ENCODE measurements at places on chromosomes 13 and 19.

GRCh38 chr13:112928972-112929782 is 39.8 kb upstream of the MCF2L start:
- DNase-seq, result no peak

GRCh38 chr19:4993683-4994082 is 24.8 kb downstream of the KDM4B start:
- no peak for DNase-seq

DNA sequence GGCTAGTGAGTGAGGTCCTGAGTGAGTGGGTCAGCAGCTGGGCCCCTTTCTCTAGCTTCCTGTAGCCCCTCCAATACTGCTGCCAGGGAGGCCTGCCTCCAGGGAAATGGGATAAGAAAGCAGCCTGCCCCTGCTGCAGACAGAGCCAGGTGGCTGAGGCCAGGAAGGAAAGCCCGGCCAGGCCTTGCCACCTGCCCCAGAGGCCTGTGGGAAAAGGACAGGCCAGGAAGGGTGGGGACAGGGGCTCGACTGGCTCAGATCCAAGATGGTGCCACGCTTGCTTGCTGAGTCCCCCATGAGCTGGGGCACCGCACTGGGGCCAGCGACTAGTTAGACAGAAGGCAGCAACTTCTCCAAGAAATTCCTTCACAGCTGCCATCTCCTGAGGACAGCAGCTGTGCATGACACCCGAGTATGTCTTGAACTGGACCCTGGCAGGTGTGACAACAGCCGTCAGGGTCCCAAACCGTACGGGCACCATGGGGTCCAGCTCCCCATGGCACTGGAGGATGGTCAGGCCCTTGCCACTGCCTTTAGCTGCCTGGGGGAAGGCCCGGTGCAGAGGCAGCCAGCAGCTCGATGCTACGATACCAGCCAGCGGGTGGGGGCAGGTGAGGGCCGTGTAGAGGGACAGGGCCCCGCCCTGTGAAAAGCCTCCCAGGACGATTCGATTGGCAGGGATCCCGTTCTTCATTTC is 5.1 kb upstream of the PRR36 start:
- DNase-seq, result no peak

- peak; percentile 76 for DNase-seq
These were observed 1.9 kb downstream of the ATP4B start for GRCh38 chr13:113656003-113656588.

DNA sequence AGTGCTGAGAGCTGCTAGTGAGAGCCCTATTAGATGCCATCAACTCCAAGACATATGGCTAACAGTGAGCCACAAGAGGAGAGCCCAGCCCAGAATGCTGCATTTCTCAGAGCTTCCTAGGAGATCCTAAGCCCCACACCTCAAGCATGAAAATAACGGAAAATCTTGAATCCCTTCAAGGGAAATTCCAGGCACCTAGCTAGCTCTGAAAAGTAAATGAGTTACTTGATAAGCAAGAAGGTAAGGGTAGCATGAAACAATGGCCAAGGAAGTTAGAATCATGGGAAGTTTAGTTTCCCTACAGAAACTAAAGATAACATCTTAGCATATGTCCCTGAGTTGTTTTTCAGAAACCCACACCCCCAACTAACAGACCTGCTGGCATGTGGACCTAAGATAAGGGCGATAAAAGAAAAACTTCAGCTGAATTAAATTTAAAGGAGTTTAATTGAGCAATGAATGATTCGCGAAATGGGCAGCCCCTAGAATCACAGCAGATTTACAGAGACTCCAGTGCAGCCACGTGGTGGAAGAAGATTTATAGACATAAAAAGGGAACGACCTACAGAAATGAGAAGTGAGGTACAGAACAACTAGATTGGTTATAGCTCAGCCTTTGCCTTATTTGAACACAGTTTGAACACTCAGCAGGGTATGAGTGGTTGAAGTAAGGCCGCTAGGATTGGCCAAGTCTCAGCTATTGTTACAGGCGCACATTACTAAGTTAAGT is 301.3 kb upstream of the DACH1 start:
- no peak for DNase-seq

DNA sequence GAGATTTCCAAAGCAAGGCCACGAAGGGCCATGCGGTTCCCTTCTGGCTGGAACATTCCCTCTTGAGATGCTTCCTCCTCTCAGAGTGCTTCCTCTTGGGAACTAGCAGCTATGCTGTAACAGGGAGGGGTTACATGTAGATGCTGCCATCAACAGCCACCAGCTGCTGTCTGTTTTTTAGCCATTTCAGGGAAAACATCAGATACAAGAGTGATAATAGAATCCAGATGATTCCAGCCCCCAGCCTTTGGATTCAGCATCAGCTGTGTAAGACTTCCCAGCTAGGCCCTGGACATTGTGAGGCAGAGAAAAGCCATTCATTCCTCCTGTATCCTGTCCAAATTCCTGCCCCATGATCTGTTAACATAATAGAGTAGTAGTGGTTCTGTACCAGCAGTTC is 8.2 kb upstream of the ZNF177 start:
- DNase-seq, result no peak

DNA sequence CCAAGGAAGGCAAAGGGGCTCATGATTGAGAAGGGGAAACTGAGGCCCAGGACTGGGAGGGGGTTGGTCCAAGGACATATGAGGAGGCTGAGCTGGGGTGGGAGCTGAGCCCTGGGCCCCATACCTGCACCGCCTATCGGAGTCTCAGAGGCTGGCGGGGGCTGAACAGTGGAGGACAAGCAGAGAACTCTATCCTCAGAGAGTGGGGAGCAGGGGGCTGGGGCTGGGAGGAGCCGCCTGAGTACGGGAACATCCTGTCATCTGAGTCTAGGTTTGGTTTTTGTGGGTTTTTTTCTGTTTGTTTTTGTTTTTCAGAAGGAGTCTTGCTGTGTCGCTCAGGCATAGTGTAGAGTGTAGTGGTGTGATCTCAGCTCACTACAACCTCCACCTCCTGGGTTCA is 6.2 kb downstream of the ARRDC2 start:
- no peak for DNase-seq

DNA sequence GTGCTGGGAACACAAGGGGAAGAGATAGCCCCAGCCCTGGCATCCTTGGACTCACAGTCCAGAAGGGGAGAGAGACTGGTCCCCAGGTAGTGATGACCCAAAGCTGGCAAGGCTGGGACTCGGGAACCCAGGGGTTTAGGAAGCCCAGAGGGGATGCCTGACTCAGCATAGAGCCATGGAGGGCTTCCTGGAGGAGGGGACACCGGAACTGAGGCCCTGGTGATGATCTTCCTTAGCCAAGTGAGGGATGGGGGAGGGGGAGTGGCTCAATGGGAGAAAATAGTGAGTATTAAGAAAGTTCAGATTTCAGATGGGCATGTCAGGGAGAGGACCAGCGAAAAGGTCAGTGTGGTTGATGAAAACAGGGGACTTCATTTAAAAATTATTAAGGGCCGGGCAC is 26.8 kb downstream of the EXOC3L2 start:
- DNase-seq, result no peak

- no peak for DNase-seq
These were observed 95.7 kb downstream of the ARHGEF7 start for GRCh38 chr13:111210544-111211469.

GRCh38 chr19:2475018-2475701 is 767 bp upstream of the GADD45B start:
- DNase-seq, result no peak

DNA sequence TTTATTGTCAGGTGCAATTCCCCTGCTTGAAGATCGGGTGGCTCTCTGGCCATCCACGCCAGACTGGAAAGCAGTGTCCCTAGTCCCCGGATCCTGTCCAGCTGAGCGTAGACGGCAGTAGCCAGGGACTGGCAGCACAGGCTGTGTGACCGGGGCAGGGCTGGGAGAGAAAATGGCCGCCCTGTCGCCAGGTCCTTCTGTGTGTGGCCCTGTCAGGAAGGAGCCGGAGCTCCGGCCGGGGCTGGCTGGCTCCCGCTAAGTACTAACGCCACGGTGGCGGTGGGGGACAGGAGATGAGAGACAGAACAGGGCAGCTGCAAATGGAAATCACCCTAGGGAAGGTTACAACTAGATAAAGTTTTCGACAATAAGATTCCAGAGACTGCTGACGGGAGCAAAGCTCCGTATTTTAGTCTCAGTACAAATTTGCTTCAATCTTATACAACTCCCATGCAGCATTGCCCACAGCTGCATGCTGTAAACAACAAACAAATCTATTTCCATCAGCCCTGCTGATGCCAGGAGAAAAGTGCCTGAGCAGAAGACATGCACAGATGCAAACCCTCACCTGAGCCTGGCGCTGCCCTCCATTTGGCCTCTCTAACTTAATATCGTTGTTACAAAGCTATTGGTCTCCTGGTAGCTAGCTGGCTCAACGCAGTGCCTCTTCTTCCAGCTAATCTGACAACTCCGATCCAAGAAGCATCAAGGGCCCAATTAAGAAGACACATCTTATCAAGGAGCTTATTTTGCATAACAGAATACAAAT is 253.0 kb downstream of the TSHZ3 start:
- no peak for DNase-seq

GRCh38 chr13:109172136-109172535 is 542.7 kb downstream of the MYO16 start:
- DNase-seq, result no peak

- peak; percentile 83 for DNase-seq
These were observed 26.8 kb downstream of the PPP5C start for GRCh38 chr19:46373491-46374359.

DNA sequence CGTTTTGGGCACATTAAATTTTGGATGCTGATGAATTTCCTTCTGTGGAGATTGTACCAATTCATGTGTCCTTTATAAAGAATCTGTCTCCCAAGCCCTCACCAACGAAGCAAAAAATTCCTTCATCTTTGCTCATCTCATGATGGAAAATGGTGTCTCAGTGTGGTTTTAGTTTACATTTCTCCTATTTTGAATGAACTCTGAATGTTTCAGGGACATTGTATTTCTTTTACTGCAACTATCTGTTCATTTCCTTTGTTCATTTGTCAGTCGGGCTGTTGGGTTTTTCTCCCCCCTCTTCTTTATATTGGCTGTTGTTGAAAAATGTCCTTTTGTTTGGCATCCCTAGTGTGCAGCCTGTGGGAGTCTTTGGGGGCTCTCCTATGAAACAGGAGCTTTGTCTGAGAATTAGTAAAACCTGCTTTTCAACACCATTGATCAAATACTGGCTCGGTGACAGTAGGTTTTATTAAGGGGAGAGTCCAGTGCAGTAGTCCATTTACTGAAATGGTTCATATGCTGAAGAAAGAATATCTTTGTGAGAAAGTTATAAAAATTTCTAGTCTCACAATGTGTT is 91.3 kb upstream of the C1QTNF9B start:
- no peak for DNase-seq

DNA sequence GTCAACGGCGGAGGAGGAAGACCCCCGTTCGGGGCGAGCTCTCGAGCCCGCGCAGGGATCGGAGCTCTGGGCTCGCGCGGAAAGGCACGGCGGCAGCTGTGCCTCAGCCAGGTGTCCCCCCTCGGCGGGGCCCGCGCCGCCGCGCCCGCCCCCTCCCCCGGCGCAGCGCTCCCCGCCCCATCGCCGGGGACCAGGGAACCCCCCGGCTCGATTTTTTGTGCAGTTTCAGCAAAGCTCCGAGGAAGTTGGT is 110.0 kb downstream of the KCNRG start:
- no peak for DNase-seq

DNA sequence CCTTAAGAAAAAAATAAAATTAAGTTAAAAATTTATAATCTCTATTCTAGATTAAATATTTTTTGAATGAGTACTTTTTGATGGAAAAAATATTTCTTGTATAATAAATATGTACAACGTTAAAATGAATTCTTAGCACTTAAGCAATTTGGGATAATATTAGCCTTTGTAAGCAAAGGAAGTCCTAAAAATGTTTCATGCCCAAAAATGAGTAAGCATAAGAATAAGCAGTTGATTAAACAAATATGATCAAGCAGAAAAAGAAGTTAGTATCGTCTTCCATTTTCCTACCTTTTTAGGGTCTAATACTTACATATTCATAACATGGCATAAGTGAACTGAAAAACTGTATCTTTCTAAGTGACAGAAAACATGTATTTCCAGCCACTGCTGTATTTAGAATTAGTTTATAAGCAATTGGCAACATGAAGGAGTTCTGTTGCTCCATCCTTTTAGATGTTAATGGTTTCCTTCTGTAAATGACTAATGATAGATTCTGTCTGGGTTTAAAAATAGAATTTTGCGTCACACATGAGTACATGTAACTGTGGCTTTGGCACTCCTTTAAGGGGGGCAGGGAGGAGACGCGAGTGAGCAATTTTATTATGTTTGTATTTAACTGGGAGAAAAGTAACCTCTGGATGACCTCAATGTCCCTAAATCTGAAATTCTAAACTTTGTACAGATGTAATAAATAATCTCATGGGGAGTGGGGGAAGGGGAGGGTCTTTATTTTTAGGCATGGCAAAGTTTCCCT is 237.4 kb downstream of the RGCC start:
- no peak for DNase-seq

DNA sequence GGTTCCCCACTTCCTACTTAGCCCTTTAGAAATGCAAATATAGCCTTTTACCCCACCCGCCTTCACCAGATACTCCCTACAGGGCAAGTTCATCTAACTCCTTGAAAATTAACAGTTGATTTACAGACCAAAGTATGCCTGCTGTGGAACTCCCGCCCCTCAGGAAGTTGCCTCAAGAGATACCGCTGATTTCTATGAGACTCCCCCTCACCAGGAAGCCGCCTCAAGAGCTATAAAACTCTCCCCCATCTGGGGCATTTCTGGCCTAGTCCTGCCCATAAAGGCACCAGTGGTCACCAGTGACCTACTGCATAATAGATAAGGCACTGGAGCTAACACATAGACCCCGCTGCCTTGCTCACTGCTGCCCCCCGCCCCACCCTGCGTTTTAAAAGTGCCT is 201.7 kb upstream of the UBL3 start:
- DNase-seq, result no peak

- no peak for DNase-seq
These were observed 71.9 kb downstream of the TNFRSF19 start for GRCh38 chr13:23642110-23642509.

DNA sequence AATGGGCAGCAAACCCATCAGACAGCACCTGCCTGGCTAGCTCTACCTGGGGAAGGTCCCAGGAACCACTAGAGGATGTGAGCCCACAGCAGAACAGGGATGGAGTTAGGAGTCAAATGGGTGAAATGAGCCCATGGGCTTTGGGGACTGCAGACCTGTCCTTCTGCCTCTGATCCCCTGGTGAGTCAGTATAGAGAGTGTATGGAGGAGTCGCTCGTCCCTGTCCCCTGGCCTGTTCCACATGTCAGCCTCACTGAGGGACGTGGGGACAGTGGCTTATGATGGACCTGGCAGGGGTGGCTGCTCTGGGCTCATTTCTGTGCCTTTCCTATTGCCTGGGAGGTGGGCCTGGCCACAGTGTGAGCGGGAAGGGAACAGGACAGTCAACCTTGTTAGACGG is 4.0 kb downstream of the CEACAM1 start:
- no peak for DNase-seq

Measured in posterior cingulate gyrus (tissue), 11 donors.